ENCODE measurements at places on chromosomes 13 and 19.

GRCh38 chr19:11064831-11065303 lies 24.4 kb upstream of the LDLR start:
- DNase-seq = no peak

- no peak for DNase-seq
These were observed 5.9 kb downstream of the ZSCAN22 start for GRCh38 chr19:58332697-58333096.

DNA sequence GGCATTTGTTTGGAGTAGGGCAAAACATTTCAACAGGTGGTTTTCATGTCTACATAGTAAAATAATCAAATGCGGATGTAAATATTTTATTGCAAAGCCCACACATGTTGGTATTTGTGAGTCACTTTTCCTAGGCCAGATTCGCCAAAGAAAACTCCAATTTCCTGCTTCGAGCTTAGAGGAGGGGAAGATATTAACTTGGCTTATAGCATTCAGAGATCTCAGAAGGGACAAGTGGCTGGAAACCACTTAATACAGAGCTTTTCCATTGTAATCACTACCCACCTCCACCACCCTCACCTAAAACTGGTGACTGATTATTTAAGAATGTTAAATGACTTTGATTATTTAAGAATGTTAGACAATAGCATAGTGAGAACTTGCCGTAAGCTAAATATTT lies 530.6 kb upstream of the SPRY2 start:
- no peak for DNase-seq

GRCh38 chr13:25375727-25376358 lies 4.1 kb downstream of the ATP8A2 start:
- no peak for DNase-seq

GRCh38 chr13:25743421-25743820 lies 308.4 kb downstream of the SHISA2 start:
- no peak for DNase-seq

GRCh38 chr13:106533101-106533942 lies 2.1 kb downstream of the EFNB2 start:
- peak; percentile 87 for DNase-seq

DNA sequence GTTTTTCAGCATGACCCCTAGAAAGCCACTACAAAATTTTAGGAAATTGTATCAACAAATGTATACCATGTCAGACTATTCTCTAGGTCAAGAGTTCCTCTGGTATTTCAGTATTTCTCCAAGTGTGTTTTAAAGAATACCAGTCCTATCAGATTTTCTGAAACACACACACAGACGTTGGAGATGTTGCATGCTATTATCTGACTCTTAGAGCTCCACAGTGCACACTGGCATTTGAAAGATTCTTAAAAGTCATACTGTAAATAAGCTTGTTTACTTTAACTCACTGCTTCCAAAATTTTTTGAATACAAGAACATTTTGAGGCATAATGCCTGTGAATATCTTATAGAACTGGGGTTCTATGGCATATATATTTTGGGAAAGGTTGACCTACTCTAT lies 33.8 kb upstream of the VWA8 start:
- no peak for DNase-seq

- DNase-seq = no peak
These were observed 749 bp upstream of the SHANK1 start for GRCh38 chr19:50720181-50720920.

DNA sequence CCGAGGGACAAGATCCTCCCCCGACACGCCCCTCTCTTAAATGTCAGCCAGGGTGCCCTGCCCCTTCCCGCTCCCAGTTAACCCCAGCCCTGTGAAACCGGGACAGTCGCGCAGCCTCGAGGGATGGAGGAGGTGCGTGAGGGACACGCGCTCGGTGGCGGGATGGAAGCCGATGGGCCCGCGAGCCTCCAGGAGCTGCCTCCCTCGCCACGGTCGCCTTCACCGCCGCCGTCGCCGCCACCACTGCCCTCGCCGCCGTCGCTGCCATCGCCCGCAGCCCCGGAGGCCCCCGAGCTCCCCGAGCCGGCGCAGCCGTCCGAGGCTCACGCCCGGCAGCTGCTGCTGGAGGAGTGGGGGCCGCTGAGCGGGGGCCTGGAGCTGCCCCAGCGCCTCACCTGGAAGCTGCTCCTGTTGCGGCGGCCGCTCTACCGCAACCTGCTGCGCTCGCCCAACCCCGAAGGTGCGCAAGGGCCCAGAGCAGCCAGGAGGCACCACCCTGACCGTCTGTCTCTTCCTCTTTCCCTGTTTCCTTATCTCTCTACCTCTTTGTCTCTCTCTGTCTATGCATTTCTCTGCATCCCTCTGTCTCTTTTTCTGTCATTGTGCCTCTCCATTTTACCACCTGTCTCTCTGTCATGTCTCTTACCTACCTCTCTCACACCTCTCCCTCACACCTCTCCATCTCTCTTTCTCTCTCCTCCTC lies at the start of gene NCCRP1:
NCCRP1 (plus strand) TSS at position 105 of the 703 bp plus-strand sequence; CDS start at position 124, 19 bp downstream.
- DNase-seq = no peak

- no peak for DNase-seq
These were observed 54.4 kb downstream of the ZNF136 start for GRCh38 chr19:12217332-12217731.

GRCh38 chr19:35476149-35476548 lies 14.1 kb downstream of the KRTDAP start:
- DNase-seq = no peak

GRCh38 chr19:869245-870177 lies 10.0 kb downstream of the CFD start:
- peak; percentile 79 for DNase-seq

DNA sequence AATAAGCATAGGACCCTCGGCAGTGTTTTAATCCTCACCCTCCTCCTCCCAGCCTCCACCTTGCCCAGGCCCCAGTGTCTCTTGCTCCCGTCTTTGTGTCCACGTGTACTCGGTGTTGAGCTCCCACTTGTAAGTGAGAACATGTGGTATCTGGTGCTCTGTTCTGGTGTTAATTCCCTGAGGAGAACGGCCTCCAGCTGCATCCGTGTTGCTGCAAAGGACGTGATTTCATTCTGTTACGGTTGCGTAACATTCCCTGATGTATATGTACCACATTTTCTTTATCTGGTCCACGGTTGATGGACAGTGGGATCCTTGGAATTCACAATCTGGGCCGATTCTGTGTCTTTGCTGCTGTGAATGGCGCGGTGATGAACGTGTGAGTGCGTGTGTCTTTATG lies 44.7 kb upstream of the TFDP1 start:
- no peak for DNase-seq

GRCh38 chr13:35191883-35192282 lies 249.8 kb downstream of the NBEA start:
- no peak for DNase-seq

- no peak for DNase-seq
These were observed 1519.9 kb upstream of the MIR17HG start for GRCh38 chr13:89827552-89827951.

DNA sequence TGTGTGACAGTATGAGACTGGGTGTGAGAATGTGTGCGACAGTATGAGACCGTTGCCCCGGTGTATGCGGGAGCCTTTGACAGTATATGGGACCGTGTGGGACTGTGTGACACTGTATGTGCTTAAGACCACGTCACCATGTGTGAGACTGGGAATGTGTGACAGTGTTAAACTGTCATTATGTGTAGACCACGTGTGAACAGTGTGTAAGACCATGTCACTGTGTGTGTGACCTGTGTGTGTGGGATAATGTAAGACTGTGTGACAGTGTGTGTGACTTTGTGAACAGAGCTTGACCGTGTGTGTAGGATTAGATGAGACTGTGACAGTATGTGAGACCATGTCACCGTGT lies 549 bp downstream of the ZNF583 start:
- DNase-seq = no peak

DNA sequence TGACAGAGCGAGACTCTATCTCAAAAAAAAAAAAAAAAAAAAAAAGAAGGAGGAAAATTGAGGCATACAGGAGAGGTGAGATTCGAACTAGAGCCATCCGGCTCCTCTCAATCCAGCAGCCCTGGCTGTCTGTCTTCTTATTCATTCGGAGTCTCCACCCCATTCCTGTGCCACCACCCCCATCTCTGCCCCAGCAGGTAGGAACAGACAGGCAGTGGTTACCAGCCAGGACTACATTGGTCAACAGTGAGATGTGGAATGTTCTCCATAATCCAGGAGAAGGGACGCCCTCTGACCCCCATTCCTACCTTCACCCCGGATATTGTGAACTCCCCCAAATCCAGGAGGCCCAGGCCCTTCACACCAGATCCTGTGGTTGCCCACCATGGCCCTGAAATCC lies 6.6 kb upstream of the S1PR2 start:
- no peak for DNase-seq

GRCh38 chr19:45177817-45178261 lies at the start of gene TRAPPC6A:
TSS of gene TRAPPC6A (minus strand) at chr19:45178237. CDS start at chr19:45178218, 19 bp downstream.
- no peak for DNase-seq
